Activated CD8-positive, alpha-beta memory T cell treated with anti-CD3 and anti-CD28 coated beads, Interleukin-2, amount 50 U/mL, for 4 hours (primary cell): ENCODE measurements at places on chromosomes 2 and 18.

- DNase-seq, result no peak
Observed at GRCh38 chr2:4219101-4219500, 515.7 kb downstream of the DCDC2C start.

- no peak for DNase-seq
Observed at GRCh38 chr2:176035013-176035691, 33.1 kb upstream of the LNPK start.

DNA sequence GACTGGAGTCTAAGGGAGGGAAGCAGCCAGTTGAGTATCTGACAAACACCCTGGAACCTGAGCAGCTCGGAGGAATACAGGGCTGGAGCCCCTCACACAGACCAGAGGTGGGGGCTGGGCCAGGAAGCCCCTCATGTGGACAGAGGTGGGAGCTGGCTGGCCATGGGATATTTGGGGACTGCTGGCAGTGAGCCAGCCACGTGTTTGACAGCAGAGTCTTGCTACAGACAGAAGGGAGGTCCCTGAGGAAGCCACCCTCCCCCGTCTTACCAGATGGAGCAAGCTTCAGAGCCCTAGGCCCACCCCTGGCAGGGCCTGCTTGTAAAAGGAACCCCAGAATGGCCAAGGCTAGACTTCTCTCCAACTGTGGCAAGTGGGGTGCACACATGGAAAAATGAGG is 3.6 kb upstream of the MTERF4 start:
- DNase-seq, result no peak

DNA sequence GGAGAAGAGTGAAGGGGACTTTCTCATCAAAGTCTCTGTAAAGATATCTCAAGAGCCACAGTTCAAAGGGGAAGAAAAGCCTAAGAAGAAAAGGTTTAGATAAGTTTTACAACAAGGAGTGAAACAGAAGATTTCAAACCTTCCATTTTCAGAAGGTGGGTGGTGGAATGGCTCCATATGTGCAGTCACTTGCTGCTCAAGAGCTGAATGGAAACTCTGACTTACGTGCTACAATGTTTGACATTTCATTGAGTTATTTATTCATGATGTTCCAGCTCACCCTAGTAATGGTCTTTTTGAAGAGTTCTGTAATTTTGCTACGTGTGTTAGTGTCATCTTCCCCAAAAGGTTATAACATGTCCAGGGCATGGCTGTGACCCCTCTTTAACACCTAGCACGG is 21.7 kb downstream of the LCT start:
- DNase-seq, result no peak

- DNase-seq, result no peak
Observed at GRCh38 chr2:27988718-27989117, 98.2 kb downstream of the BABAM2 start.

- DNase-seq, result no peak
Observed at GRCh38 chr2:74704216-74704615, 50.2 kb downstream of the SEMA4F start.

GRCh38 chr2:28350196-28350595 is 42.5 kb upstream of the FOSL2 start:
- no peak for DNase-seq

- DNase-seq, result no peak
Observed at GRCh38 chr2:173432049-173432754, 77.5 kb downstream of the CDCA7 start.
